Stimulated activated naive CD8-positive, alpha-beta T cell treated with anti-CD3 and anti-CD28 coated beads, Interleukin-15, Interleukin-2, amounts not matched to agents 100 U/mL and 50 U/mL, for 24 hours (primary cell): ENCODE measurements at places on chromosomes 16 and 17.
A peak's percentile ranks its signal among the peaks of the same experiment; 100 is the strongest.

- no peak for DNase-seq
Observed at GRCh38 chr16:66188917-66189725, 177.4 kb upstream of the CDH5 start.

GRCh38 chr17:71521724-71522123 is 599.1 kb upstream of the SOX9 start:
- no peak for DNase-seq

- no peak for DNase-seq
Observed at GRCh38 chr17:81193470-81194224, 27.6 kb upstream of the AATK start.

DNA sequence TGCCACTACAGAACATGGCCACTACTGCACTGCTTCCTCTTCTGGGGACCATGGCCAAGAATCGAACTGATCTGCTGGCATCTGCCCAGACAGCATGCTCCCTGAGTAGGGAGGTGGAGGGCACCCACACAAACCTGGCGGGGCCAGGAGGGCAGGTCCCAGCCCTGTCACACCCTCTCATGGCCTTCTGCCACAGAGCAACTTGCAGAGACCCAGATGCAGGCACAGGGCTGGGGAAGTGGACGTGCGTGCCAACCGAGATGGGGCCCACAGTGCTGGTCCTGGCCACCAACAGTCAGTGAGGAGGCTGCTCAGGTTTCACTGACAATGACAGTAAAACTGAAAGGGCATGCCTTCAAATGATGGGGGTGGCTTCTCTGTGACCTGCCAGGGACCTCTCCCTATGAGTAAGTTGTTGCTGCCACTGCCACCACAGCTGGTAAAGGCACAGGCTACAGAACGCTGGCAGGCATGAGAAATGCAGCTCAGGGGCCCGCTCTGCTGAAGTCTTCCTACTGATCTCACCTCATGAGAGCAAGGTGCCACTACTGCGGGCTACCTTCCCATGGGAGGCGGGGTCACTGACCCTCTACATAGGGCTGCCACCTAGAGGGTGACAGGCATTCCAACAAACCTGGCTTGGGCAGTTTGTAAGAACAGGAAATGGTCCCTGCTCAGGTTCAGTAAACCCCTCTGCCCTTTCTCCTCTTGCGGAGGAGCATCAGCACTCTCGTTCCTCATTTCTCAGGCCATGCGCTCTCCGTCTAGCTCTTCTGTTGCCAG is 15.5 kb downstream of the HIC1 start:
- peak; percentile 74 for DNase-seq

DNA sequence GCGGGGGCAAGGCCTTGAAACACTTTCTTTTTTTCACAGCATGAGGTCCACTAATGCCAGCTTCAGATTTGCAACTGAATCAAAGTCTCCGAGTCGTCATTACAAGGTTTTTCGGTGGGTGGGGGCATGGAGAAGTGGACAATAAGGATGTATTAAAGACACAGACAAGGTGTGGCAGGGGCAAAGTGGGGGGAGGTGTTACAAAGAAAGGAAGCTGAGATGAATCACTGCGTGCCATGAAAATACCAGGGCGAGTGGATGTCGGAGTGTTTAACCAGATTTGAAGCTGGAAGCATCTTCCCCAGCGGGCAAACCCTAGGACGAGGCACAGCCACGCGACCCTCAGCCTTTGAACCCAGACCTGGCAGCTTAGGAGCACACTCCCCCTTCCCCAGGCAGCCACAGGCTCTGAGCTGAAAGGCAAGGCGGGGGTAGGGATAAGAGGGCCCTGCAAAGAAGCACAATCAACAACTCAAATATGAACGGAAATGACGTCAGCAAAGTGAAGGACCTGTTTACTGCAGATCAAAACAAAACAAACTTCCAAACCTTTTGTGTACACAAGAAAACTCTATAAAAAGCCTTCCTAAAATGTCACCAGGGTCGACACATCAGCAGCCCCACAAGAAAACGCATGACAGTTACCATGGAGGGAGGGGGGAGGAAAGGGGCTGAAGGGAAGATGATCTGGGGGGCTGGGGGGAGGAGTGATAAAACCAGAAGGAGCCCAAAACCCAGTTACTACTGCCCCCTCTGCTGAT is 5.6 kb upstream of the ZFHX3 start:
- no peak for DNase-seq

GRCh38 chr16:75319513-75320411 is 68.3 kb upstream of the BCAR1 start:
- no peak for DNase-seq

- DNase-seq = no peak
Observed at GRCh38 chr17:10088444-10088843, 110.0 kb downstream of the GAS7 start.

- no peak for DNase-seq
Observed at GRCh38 chr17:81491761-81492160, 20.8 kb downstream of the ACTG1 start.

- no peak for DNase-seq
Observed at GRCh38 chr17:39607057-39607850, 466 bp downstream of the NEUROD2 start.

GRCh38 chr16:49012961-49013726 is 268.5 kb downstream of the CBLN1 start:
- DNase-seq = no peak

DNA sequence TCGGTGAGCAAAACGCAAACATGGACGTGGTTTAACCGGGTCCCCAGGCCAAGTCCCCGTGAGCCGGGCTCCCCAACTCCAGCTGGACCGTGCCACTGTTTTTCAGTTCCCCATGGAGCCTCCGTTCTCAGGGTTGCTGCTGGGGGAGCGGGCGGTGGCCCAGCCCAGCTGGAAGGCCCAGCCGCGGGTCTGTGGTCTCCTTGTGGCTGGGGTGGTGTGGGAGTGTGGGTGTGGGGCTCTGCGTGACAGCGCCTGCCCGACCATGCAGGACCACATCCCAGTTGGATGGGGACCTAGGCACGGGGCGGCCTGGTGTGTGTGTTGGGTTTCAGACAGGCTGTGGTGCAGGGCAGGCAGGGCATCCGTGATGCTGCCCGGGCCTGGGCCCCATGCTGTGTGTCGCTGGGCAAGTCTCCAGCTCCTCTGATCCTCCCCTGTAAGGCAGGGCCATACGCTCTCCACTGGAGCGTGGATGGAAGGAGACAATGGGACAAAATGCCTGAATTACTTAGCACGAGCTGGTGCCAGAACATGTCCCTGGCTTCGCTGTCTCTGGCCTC is 40.3 kb downstream of the COX4I1 start:
- no peak for DNase-seq

DNA sequence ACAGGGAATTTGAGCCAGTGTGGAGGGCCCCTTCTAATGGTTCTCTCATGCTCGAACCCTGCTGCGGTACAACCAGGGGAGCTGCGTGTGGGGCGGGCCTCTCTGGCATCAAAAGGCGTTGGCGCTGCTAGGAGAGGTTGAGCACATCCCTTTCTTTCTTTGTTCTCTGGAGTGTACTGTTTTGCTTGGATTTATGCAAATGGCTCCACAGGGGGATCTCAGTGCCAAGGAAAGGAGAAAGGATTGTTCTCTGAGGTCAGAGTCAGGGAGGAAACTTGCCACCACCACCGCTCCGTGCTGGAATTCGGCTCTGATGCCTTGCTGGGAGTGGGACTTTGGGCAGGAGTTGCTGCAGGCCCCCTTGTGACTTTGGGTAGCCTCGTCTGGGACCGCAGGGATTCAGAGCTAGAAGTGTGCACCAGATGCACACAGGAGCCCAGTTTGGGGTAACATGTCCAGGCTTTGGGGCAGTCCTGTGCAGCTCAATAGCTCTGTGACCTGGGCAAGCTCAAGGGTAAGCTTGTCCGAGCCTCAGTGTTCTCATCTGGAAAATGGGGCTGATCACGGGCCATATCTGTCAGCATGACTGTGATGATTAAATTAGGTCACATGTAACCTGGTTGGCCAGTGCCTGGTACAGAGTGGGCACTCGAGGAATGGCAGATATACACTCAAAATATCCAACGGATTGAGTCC is 353.0 kb upstream of the EEF2KMT start:
- no peak for DNase-seq

GRCh38 chr16:146646-147045 is 5.8 kb upstream of the HBZ start:
- DNase-seq = no peak

- no peak for DNase-seq
Observed at GRCh38 chr16:27756206-27756970, 206.4 kb downstream of the KATNIP start.

GRCh38 chr17:9941305-9941704 is 36.2 kb upstream of the RCVRN start:
- DNase-seq = no peak
